Eye (tissue), 1 donor: ENCODE measurements at places on chromosomes 1 and 21.

DNA sequence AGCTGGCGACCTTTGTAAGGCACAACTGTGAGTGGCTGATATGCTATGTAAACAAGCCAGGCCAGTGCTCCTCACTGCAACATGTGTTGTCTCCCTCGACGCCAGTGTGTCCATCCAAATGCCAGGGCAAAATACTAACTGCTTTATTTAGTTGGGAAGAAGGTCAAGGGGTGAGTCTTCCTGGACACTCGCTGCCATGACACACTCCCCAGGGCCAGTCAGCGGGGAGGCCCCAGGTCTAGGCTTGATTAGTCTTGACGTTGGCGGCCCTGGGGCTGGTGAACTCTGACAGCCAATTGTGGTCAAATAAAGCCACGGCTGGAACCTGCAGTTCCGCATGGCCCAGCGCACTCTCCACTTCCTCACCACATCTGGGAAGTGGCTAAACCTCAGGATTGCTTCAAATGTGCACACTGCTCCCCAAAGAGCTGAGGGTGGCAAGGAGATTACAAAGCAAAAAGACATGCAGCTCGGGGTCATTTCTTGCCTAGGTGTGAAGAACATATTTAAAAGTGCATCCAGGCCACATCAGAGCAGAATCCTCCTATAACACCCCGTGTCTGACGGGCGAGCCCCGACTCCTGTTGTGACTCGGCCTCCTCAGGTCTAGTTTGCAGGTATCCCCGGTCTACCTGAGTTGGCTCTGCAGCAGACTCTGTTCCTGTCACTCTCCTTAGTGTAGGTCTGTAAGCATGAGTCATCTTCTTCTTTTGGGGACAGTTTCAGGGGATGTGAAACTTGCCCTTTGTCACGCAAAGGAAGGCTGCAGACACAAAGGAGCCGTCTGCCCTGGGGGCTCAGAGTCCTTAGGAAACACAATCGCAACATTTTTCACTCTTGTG, 183.5 kb downstream of the RUNX1 start:
- no peak for DNase-seq

DNA sequence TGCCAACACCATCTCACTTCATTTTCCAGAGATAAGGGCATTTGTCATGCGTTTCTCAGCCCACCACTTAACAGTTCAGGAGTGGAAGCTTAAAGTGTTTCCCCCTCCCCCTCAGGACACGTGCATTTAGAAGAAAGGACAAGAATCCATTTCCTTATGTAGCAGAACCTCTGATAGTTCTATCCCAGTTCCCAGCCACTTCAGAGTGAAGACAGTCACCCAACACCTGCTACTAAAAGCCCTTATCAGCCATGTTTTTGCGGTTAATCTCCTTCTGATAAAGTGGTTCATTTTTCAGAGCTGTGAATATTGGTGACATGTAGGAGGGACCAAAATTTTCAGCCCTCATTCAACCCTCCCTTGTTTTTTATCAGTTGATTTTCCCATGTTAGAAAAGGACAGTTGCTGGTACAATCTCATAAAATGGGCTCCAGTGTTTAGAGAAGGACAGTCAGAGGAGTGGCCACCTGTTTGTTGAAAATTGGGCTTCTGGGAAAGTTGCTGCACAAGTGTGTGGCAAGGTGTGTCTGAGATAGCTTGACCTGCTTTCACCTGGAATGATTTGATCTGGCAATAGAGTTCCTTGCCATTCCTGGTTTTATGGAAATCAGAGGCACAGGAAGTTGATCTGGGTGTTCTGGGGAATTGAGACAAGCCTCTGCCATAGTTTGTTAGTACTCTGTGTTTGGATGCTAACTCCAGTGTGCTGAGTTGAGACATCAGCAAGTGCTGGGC, 114.0 kb downstream of the PPP1R12B start:
- no peak for DNase-seq

DNA sequence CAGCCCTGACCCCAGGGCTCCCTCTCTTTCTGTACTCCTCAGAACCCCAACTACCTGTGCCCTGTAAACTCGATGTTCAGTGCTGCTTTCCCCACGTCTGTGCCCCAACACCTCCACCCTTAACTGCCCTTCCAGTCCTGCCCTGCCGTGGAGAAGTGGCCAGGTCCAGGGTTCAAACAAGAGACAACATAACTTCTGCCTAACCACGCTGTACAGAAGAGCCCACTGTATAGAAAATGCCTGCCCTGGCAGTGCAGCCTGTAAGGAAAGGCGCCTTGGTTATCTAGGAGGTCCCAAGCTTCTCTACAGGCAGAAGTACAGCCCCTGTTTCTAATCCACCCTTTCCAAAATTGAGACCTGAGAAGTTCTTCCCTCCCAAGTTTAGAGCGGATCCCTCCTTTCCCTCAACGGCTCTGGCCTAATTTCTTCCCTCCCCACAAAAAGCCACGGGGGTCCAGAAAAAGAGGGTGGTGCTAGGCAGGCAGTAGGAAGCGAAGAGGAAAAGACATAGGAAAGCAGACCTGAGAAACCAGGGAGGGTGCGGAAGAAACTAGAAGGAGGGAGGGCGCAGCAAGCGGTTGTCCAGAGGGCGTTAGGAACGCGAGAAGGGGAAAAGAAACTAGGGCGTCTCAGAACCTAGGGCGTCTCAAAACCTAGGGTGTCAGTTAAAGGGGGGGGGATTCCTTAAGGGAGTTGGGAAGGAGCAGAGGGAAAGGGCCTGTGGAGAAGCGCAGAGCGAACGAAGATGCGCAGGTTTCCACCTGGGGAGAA, 3.2 kb downstream of the DMRTA2 start:
- peak; percentile 64 for DNase-seq

DNA sequence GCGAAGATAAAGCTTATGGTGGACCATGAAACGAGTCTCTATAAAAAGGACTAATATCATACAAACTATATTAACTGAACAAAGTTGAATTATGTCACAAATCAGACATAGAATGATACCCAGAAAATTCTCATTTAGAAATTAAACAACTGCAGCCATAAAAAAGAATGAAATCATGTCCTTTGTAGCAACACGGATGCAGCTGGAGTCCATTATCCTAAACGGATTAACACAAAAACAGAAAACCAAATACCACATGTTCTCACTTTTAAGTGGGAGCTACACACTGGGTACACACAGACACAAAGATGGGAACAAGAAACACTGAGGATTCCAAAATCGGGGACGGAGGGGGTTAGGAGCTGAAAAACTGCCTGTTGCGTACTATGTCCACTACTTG, 11.5 kb downstream of the COP1 start:
- no peak for DNase-seq

DNA sequence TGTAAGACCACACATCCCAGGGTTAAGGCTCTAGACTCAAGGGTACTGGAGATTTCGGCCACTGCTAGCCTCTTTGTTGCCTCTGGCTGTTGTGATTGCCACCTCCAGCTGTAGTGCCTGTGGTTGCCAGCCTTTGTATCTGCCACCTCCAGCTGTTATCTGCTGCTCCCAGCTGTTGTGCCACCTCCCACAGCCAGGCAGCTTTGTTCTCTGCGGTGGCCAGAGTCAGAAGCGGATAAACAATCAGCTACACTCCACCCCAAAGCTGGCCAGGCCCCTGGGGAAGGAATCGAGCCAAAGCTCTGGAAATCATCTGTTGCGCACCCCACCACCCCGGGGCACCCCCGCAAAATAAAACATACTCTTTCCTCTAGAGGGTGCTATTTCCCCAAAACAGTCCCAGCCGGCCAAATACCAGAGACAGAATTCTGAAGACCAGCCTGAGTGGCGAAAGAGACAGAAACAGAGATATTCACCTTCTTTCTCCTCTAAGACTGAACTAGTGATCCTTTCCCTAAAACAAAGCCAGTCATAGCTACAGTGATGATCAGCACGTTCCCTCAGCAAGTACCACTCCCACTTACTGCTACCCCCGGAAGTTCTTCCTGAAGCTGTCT, 14.8 kb upstream of the PIGM start:
- DNase-seq, result peak; percentile 74

DNA sequence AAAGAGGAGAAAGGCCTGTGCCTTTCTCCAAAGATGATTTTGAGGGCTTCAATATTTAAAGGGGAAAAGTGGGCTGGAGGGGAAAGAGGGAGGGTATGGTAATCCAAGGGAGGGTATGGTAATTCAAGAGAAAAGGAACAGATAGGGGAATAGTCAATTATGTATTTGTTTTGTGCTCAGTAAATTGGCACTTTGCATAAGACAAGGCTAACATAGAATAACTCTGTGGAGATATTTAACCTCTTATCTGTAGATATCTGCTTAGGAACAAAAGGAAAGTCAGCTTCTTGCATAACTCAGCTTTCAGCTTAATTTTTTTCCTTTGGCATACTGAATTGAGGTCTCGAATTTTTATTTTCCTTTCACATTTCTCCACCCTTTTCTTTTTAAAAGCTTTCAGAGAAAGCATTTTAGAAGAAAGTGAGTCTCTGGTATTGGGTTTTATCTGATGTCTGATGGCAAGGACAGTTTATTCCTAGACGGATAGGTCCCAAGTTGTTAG, 119.9 kb upstream of the F3 start:
- DNase-seq, result no peak

- peak; percentile 90 for DNase-seq
Observed at GRCh38 chr1:101309334-101310311, 72.8 kb downstream of the S1PR1 start.

GRCh38 chr1:72371259-72372035, 89.1 kb upstream of the NEGR1 start:
- no peak for DNase-seq
